Stimulated activated CD8-positive, alpha-beta memory T cell treated with anti-CD3 and anti-CD28 coated beads, Interleukin-15, amount 100 ng/mL, for 4 hours (primary cell): ENCODE measurements at places on chromosomes 13 and 19.
A peak's percentile ranks its signal among the peaks of the same experiment; 100 is the strongest.

GRCh38 chr13:97982286-97982685 lies 28.8 kb downstream of the IPO5 start:
- DNase-seq, result no peak

DNA sequence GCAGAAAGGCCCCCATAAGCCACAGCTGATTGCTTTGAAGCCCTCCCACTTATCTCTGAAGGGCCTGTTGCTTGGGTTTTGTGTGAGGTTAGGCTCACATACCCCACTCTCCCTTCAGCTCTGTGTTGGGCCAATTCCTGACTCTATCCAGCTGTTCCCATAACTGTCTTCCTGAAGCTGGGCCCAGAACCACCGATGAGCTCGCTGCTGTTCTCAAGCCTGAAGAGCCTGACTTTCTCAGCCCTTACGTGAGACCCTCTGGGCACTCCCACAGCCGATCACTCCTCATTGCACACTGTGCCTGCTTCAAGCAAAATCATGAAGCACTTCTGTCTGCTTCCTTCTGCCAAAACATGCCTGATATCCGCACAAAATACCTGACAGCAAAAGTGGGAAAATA lies 124.1 kb downstream of the CRYL1 start:
- DNase-seq, result no peak

DNA sequence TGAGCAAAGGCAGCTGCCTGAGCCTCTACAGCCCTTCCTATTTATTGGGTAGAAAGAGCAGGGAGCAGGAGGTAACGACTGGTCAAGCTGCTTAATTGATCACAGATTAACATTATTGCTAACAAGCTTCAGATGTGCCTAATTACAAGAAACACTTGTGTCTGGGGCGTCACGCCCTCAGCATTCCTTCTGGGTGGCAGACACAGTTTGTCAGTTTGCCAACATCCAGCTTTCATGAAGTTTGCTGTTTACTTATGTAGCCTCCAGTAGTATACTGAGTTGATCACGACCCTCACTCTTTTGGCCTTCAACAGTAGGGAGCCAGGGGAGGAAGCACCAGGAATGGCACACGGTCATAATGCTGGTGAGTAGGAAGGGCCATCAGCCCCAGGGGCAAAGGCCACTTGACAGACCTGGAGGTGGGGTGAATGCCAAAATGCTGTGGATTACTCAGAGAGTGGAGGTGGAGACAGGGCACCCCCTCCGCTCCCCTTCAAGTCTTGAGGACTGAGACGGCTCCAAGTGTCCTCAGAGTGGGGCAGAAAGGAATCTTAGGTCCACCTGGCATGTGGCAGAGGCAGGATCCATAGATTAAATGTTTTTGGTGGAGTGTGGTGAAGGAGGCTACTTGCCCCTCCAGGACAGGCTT lies 34.9 kb upstream of the PSPC1 start:
- DNase-seq, result no peak

DNA sequence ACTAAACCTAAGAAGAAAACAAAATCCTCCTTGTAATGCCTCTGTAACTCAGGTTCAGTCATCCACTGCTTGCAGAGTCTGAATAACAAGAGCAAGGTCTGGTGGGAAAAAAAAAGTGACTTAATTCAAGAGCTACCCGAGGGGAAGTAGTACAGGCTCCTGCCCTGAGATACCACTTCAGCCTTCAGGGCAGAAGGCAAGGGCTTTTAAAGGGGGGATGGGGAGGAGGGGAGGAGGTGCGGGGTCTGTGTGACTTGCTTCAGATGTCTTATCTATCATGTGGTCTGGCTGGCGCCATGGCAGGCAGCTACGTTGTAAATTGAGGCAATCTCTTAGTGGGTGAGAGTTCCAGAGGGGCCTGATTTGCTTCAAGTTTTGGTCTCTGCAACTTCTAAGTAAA lies 66.7 kb downstream of the LRRC63 start:
- no peak for DNase-seq

GRCh38 chr13:108273429-108274118 lies 4.1 kb downstream of the TNFSF13B start:
- no peak for DNase-seq

GRCh38 chr19:1416014-1416841 lies 8.8 kb downstream of the DAZAP1 start:
- no peak for DNase-seq

- DNase-seq, result no peak
Measured at GRCh38 chr13:52010890-52011631, at the start of gene ATP7B. TSS of gene ATP7B (minus strand) at chr13:52011450. CDS start at chr13:52011337, 113 bp downstream.

DNA sequence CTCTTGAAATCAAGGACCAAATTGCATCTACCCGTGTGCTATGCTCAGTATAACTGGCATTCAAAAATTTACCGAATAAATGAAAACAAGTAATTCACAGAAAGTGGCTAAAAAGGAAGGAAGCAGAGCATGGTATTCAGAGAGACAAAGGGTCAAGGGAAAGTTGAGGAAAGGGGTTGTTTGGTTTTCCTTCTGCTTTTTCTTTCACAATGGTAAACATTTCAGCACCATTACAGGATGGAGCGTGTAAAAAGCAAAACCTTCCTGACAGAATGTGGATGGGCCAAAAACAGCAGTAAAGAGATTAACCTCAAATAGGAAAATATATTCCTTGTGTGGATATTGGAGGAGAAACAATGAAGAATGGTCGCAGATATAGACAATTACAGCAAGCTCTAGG lies 14.8 kb downstream of the DIAPH3 start:
- no peak for DNase-seq

GRCh38 chr19:2032296-2032941 lies 16.9 kb upstream of the BTBD2 start:
- DNase-seq, result no peak

- no peak for DNase-seq
Measured at GRCh38 chr19:1511318-1512317, 1.2 kb downstream of the ADAMTSL5 start.

- no peak for DNase-seq
Measured at GRCh38 chr19:18899624-18900560, 3.9 kb upstream of the CERS1 start.

GRCh38 chr19:29171525-29171924 lies 41.4 kb downstream of the UQCRFS1 start:
- DNase-seq, result no peak

DNA sequence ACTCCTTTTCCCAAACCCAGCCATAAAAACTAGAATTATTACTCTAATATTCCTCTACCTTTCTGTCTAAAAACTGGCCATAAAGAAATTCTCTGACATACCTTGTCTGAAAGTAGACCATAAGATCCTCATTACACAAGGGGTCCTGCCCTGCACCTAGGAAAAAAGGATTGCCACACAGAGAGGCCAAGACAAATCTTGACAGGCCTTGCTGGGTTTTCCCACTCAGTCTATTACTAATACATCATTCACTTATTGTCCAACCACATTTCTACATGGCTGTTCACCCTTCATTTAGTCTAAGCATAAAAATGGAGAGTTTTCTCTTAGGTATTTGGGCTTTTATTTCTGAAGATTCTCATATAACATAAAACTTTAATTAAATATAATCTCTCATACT lies 319.8 kb downstream of the PCDH20 start:
- no peak for DNase-seq

- DNase-seq, result no peak
Measured at GRCh38 chr19:29682236-29682895, 17.1 kb downstream of the PLEKHF1 start.

- no peak for DNase-seq
Measured at GRCh38 chr19:1432507-1432887, 5.7 kb upstream of the RPS15 start.

DNA sequence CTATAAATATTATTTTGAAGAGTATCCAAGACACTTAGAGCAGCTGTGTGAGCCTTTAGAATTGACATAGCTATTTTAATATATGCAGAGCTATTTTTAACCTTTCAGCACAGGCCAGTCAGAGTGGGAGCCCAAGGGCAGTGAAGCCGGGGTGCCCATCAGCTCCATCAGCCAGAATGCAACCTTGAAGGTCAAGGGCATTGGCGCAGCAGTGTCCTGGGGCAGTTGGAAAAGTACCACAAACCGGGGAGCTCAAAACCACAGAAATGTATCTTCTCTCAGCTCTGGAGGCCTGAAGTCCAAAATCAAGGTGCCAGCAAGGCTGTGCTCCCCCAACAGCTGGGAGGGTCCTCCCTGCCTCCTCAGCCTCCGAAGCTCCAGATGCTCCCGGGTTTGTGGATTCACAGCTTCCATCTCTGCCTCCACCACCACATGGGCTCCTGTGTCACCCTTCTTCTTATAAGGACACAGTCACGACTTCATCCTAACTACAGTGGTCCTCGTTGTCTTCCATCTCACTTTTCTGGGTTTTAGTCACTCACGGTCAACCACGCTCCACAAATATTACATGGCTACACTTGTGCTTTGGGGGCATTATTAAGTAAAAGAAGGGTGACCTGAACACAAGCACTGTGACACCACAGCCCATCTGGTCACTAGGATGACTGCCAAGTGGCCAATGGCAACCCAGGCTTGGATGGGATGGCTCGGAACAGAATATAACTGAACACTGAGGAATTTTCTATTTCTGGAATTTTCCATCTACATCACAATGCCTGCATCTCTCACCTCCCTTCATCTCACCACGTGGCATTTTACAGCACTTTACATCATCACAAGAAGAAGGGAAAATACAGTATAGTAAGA lies 15.9 kb upstream of the GAS6 start:
- no peak for DNase-seq

DNA sequence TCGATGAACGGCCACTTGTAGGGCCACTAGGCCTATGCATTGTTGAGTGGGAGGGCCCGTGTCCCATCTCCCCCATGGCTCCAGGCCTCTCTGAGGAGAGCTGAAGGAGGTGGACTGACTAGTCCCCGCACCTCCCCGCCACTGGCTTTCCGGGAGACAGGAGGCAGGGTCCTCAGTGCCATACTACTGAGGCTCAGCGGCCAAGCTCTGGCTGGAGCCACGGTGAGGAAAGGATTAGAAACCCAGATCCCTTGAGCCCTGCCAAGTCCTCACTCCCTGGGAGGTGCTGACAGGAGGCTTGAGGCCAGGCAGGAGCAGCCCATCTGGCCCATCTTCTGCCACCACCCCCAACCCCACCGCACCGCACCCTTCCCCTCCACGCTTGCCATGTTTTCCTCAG lies 29.0 kb downstream of the CCDC8 start:
- DNase-seq, result no peak

DNA sequence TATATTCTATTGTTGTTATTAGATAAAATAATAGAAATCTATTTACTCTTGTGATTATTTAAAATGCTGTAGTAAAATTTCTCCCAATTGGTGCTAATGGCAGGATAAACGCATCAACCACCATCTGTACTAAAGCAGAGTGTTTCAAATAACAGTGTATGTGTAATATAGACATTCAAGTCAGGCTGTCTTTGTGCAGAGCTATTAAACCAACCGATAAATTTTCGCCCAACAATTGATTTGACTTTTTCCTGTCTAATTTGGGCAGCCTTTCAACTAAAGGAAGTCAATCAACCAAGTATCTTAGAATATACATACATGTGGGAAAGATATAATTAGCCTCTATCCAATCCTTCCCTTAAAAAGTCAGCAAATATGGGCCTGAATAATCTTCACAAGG lies 5.8 kb downstream of the AMER2 start:
- DNase-seq, result no peak

DNA sequence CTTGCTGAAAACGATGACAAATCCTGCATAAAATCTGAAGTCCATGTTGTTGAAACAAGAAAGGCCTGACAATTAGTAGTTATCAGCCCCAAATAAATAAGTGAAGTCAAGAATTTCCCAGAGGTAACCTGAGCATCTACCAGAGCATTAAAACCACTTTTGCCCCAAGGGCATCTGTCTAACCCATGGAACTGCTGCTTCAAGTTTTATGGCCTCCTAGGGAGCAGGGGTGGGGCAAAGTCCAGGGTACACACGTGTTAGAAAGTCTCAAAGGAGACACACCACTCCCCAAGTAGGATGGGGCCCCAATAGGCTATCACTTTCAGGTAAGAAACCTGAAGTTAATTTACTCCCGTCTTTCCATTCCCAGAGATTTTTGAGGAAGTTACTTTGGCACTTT lies 81.1 kb downstream of the CACNA1A start:
- DNase-seq, result no peak

DNA sequence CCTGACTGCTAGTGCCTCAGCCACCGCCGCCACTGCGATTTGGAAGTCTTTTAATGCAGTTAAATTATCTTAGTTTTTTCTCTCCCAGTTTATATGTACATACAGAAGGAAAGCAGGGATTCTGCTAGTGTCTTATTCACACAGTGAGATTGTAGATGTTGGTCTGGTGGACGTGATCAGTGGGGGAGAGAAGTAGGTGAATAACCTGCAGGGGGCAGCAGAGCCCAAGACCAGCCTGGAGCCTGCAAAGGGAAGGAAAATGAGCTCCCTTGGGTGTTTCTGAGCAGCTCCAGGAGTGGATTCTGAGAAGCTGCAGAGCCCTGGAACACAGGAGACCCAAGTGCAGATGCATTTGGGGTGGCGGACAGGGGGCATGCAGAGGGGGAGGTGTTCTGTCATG lies 26.3 kb downstream of the ZNF844 start:
- peak; percentile 12 for DNase-seq

GRCh38 chr19:39083599-39083982 lies 577 bp upstream of the ACP7 start:
- DNase-seq, result no peak

GRCh38 chr19:1796395-1797142 lies 15.5 kb downstream of the ATP8B3 start:
- no peak for DNase-seq

- no peak for DNase-seq
Measured at GRCh38 chr19:19110410-19111135, 27.7 kb downstream of the TMEM161A start.

GRCh38 chr13:48879432-48879831 lies 96.3 kb upstream of the FNDC3A start:
- DNase-seq, result no peak

DNA sequence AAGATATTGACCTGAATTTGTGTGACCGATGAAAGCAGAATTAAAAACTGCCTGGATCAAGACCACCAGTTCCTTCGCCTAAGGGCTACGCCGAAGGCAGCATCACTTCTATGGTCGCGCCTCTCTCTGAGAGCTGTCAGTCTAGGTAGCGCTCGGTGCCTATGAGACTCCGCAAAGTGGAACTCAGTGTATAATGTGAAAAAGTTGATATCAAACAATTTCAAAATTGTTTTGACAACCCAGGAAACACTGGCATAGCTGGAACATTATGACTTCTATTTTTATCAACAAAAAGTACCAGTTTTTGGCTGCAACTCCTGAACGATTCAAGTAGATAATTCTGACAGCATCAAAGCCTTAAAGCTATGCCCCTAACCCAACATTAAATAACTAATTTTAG lies 223.6 kb downstream of the MYO16 start:
- no peak for DNase-seq

- DNase-seq, result no peak
Measured at GRCh38 chr19:30208436-30209060, 163.6 kb upstream of the ZNF536 start.
